ENCODE measurements at places on chromosomes 3 and 15.
A peak's percentile ranks its signal among the peaks of the same experiment; 100 is the strongest.

- DNase-seq: peak; percentile 82
These were observed 67.6 kb upstream of the HACD2 start for GRCh38 chr3:123652342-123652984.

GRCh38 chr3:124557-125179 lies 71.9 kb upstream of the CHL1 start:
- DNase-seq: no peak

DNA sequence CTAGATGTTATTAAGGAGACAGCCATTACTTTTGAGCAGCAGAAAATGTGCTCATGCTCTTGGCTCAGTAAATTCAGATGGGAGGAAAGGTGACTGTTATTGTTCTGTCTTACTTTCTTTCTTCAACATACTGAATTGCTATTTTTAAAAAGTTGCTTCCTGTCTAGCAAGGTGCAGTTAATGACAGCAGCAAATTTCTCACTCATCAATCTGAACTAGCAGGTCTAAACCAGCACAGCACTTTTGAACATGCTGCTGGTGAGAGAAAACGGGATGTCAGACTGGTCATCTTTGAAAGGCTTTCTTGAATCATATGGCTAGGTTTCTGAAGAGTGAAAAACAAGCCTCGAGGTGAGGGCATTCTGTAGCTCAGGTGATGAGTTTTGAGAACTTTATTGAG lies 384.7 kb downstream of the MFSD1 start:
- no peak for DNase-seq

DNA sequence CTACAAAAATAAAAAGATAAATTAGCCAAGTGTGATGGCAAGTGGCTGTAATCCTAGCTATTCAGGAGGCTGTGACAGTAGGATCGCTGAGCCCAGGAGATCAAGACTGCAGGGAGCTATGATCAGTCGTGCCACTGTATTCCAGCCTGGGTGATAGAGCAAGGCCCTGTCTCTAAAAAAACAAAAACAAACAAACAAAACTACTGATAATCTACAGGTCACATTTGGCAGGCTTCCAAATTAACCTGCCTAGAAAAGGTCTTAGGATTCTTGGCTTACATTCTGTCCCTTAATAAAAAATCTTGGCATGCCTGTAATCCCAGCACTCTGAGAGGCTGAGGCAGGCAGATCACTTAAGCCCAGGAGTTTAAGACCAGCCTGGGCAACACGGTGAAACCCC lies 33.4 kb upstream of the SETD2 start:
- no peak for DNase-seq

DNA sequence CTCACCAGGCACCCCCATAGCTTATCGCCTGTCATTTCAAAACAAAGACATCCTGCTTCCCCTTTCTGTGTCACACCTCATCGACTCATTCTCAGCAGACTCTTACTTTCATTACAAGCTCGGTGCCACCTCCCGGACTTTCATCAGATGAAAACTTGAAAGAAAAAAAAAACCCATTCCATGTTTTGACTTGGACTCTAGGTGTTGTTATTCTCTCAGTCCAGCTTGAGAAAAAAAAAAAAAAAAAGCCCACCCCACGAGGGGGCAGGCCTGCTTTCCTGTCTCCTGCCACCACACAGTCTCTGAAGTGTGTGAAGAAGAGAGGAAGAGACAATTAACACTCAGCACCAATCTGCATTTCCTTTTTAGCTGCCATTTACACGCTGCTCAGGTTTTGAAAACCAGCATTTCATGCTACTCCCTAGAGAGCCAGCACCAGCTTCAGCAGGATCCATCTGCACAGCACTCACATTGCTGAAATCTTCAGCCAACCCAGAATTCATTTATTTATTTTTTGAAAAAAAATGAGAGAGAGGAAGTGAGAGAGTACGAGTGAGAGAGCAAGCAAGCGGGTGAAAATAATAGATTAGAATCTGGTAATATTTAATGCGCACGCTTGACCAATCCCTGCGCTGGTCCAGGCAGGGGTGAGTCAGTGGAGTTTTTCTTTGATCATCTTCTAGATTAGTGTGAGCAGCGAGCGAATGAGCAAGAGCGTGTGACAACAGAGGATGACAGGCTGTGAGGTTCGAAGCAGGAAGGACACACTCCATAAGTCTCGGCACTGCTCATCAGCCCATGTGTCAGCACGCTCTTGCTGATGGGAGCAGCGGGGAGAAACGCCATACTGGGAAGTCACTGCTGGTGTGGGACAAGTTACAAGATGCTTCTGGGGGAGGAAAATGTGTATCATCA lies 23.5 kb downstream of the ZNF80 start:
- DNase-seq: peak; percentile 45

- DNase-seq: no peak
These were observed 89.4 kb upstream of the C3orf80 start for GRCh38 chr3:160135851-160136250.

DNA sequence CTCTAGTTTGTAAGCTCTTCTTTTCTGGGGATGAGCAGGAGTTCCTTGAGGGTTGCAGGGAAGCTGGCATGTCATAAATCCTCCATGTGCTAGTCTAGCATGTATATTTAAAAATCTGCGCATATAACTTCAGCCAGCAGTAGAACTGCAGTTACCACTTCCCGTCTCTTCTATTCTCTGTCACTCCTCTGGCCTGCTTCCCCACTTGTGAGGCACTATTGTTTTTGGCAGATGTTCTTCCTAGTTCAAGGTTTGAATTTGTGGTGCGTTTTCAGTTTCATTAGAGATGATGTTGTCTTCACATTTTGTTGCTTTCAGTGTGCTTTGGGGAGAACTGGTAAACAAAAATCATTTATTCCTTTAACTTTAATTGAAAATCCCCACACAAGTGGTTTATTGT lies 169.1 kb upstream of the ZPLD1 start:
- no peak for DNase-seq

DNA sequence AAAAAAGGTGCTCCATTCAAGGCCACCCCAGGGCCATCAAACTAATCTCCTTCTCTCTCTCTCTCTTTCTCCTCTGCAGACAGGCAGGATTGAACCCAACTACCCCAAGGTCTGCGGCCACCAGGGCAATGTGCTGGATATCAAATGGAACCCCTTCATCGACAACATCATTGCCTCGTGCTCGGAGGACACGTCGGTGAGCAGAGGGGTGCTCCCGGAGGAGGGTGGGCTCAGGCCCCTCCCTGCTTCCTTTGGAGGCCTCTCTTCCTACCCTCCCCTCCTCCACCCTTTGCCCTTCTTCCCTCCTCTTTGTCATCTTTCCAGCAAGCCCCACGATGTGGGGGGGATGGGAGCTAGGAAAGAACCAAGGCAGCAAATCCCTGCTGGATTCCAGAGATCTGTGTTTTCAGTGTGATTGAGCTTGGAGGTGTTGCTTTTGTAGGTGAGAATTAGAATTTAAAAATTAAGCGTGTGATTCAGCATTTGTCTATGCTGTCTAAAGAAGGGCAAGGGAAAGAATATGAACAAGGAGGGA lies 116.3 kb downstream of the CORO2B start:
- no peak for DNase-seq

DNA sequence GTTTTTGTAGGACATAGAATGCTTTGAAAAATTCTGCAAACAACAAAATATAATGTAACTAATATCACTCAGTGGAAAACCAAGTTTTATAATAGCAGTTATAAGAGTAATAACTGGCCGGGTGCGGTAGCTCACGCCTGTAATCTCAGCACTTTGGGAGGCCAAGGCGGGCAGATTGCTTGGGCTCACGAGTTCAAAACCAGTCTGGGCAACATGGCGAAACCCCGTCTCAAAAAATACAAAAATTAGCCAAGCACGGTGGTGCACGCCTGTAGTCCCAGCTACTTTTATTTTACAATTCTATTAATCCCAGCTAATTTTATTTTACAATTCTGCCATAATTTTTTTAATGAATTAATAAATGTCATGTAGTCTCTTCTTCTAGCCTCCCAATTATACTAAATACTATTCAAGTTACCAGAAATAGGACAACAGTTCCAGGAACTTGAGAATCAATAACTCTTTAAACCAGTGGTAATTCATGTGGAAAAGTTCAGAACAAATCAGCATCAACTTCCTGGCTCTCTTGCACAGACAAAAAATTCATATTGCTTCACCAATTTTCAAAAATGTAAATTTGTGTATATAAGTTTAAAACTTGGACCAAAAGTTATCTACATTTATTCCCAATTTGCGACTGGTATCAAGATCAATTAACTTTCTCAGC lies 2.2 kb downstream of the DENND4A start:
- peak; percentile 30 for DNase-seq

DNA sequence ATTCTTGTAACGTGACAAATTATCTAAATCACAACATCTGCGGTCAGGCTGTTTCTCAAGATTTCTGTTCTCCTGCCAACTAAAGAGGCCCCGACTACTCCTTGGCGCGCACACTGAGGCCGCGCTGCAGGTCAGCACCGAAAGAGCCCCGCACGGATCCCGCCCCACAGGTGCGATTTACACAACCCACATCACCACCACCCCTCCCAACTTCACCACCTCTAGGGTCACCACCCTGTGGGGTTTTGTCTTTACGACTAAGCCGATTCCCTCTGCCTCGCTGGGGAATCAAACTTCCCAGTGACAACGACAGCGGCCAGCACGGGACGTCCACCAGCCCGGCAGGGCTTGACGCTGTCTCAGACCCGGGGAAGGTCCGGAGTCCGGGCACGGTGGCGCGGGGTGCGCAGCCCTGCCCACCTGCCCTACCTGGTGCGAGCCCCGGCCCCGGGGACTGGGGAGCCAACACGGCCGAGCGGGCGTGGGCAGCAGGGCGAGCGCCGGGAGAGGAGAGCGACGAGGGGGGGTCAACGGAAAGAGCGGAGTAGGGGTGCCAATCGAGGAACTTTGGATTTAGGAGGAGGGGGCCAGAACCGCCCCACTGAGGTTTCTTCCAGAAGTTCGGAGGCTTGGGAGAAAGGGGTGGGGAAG lies 764 bp downstream of the UACA start:
- DNase-seq: peak; percentile 57

- no peak for DNase-seq
These were observed 18.7 kb upstream of the ANXA2 start for GRCh38 chr15:60416484-60416883.

GRCh38 chr3:196340466-196340865 lies 2.3 kb upstream of the TM4SF19 start:
- no peak for DNase-seq

- no peak for DNase-seq
These were observed 87.9 kb upstream of the SLC24A5 start for GRCh38 chr15:48032911-48033310.

DNA sequence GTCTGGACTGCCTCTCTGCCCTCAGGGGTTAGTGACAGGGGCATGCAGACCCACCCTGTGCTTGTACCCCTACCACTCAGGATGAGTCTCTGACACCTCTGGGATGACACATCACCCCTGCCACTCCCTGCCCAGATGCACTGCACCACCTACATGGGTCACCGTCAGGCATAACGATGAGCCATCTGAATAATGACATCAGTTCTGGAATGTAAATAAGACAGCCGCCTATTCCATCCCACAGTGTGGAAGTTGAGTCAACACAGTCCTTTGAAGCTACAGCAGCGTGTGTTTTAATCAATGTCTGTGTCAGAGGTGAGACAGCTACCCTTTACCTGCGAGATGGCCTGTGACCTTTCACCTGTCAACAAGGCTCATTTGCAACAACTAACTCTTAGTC lies 268.7 kb upstream of the ARRDC4 start:
- DNase-seq: no peak

GRCh38 chr3:100277255-100277800 lies 16.5 kb downstream of the TBC1D23 start:
- DNase-seq: no peak

DNA sequence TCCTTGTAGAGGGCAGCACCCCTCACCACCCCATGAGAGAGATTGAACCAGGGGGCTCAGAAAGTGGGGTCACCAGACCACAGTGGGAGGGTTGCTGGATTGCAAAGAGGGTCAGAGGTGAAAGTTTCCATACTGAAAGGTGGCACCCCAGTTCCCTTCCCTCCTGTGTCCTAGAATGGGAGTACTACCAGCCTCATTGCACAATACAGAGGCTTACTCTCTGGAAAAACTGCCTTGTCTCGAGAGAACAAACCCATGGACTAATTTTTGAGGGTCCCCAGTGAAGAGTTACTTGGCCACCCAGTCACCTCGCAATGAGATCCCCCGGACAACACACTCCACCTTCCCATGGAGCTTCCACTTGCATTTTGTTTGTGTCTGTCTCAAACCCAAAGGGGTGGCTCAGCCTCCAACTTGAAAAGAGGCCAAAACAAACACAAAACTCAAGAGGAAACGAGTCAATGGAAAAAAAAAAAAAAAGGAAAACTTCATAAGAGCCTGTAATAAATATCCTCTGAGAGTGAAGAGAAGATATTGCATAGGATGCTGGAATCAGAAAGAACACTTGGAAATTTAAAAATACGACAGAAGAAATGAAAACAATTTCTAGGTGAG lies 18.6 kb downstream of the MESP2 start:
- DNase-seq: peak; percentile 74

DNA sequence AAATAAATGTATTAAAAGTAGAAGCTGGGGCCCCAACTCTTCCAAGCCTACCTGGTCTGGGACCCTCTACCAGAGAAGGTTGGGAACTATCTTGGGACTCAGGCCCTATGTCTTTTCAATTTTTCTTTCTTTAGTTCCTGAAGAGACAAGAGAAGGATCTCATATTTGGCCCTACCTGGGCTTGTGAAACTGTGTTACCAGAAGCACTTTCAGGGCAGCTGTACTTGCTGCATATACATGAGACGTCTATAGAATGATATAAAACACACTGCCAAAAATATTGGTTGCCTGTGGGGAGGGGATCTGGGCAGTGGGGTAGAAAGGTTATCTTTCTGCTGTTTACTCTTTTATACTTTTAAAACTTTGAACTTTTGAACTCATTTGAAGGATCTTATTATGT lies 604 bp upstream of the EPB42 start:
- DNase-seq: no peak

DNA sequence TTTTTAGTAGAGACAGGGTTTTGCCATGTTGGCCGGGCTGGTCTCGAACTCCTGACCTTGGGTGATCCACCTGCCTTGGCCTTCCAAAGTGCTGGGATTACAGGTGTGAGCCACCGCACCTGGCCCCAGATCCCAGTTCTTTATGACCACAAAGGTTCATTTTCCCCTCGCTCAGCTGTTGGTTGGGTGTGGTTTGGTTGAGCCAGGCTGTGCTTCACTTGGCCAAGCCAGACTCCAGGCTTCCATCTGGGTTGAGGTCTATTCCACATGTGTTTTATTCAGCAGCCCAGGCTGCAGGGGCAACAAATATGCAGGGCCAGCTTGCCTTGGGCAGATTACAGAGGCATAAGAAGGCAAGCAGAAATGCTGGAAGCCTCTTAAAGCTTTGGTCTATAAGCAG lies 13.7 kb downstream of the CGNL1 start:
- DNase-seq: no peak

DNA sequence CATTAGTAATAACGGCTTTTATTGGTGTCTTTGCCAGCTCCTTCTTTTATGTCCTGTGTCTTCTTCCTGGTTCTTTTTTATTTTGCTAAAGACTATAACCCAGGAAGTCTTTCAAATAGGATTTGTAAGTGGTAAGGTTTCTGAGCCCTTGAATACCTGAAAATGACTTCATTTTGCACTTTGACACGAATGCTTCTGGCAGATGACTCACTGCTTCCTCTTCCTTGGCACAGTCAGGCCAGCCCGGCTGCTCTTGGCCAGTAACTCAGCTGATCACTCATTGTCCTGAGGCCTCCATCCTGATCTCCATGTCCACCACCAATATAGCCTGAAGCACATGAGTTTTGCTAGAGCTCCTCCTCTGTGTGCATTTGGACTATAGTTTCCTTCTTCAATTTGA lies 48.7 kb upstream of the NR2E3 start:
- peak; percentile 23 for DNase-seq
